Activated CD4-positive, alpha-beta memory T cell treated with anti-CD3 and anti-CD28 coated beads for 36 hours (primary cell): ENCODE measurements at places on chromosomes 2 and 18.

GRCh38 chr2:133438026-133438425 is 130.2 kb downstream of the NCKAP5 start:
- DNase-seq = no peak

DNA sequence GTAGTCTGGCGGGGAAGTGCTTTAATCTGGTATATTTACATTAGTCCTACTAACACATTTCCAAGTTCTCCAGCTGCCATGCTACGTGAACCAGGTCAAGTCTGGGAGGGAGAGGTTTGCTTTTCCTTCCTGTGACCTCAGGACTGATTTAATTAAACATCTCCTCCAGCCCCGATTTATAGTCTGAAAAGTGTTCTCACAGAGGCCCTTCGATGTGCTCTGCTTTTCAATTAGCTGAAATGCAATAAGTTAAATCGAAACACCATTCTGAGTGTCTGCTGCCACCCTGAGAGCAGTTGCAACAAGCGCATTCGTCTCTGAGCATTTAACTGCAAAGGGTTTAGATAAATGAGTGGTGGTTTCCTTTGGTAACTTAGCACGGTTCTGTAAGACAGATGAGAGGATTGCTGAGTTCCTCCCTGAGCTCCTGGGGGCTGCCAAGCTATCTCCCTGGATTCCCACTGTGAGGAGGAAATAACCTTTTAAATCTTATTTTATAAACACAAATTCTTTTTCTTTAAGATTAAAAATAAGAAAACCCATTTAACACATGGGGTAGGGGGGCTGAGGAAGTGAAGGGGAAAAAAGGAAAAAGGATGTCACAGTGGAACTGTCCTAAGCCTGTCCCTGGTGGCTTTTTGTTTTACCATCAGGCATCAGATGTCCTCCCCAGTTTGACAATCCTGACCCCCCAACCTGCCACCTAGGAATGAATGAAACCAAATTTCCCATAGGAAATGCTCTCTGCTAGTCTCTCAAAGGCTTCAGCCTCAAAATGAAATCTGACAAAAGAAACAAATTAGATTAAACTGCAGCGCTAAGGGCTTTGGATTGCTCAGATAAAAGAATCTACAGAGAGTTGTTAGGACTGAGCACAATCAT is 56.5 kb upstream of the CREB1 start:
- DNase-seq = peak; percentile 71

DNA sequence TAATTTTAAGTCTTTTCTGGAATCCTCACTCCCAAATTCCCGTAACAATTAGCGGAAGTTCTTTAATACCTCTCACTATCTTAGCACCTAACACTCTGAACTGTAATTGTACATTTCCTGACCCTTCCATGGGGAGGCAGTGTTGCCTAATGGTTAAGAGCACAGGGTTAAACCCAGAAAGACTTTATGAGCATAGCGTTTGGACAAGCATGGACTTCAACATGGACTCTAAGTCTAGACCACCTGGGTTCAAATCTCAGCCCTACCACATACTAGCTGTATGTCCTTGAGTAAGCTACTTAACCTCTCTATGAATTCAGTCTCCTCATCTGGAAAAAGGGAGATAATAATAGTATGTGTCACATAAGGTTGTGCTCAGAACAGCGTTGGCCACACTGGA is 13.0 kb downstream of the ANTXR1 start:
- DNase-seq = peak; percentile 38

GRCh38 chr2:200763422-200763821 is 48.3 kb upstream of the BZW1 start:
- DNase-seq = no peak

- DNase-seq = no peak
Measured at GRCh38 chr2:227344231-227344630, 19.2 kb downstream of the MFF start.

DNA sequence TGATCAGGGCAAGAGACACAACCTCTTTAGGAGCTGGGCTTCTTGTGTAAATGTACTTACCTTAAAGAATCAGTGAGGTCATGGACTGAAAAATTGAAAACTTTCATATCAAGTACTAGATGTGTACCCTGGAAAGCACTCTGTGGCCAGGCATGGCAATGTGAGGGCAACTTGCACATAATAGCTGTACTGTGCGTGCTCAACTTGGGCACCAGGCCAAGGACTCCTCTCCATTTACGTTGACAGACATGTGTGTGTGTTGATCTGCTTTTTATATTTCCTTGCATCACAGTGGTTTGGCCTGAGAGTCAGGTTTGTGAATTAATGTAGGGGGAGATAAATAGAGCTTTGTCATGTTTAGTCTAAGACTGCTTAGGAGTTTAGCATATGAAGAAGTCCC is 669.5 kb upstream of the REG3G start:
- no peak for DNase-seq

- no peak for DNase-seq
Measured at GRCh38 chr2:71544919-71545571, 91.7 kb downstream of the DYSF start.

- no peak for DNase-seq
Measured at GRCh38 chr18:13125191-13125590, 93.4 kb upstream of the LDLRAD4 start.

DNA sequence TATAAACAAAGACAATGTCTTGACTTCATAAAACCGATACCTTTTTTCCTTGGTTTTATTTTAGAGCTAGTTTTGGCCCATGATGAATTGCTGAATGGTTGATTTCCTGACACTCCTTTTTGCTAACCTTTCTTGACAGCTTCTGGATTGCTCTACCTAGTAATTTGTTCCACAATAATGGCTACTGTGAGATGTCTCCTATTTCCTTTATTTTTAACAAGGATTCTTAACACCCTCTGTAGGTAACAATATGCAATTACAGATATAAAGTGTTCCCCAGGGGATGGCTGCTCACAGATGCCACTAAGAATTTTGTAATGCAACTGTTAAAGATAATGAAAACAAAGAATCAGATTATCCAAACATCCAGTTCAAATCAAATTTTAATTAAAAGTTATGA is 100.8 kb upstream of the ATP5MC3 start:
- no peak for DNase-seq

DNA sequence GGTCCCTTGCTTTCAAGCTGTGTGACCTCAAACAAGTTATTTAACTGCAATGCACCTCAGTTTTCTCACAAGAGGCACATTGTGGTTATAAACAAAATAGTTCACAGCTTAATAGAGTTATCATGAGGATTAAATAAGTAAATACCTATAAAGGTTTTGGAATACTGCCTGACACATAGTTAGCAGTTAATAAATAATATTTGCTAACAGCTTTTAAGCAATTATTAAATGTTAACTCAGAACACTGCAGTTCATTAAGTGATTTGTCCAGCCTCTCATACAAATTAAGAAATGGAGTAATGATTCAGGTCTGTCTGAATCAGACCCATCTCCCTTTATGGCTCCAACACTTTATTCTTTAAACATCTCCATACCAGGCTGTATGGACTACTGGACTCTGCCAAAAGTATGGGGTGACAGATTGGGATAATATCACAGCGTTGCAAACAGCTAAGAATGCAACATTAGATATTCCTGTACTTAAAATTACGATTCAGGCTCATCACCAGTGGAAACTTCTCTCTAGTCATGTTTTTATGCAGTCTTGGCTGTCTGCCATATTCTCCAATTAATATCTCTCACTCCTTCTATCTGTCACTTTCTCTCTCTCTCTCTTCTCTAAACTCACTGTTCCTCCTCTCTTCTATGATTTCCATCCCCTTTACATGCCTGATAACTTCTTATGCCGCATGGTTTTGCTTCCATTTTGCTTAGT is 370.6 kb upstream of the UBE2E3 start:
- DNase-seq = no peak

DNA sequence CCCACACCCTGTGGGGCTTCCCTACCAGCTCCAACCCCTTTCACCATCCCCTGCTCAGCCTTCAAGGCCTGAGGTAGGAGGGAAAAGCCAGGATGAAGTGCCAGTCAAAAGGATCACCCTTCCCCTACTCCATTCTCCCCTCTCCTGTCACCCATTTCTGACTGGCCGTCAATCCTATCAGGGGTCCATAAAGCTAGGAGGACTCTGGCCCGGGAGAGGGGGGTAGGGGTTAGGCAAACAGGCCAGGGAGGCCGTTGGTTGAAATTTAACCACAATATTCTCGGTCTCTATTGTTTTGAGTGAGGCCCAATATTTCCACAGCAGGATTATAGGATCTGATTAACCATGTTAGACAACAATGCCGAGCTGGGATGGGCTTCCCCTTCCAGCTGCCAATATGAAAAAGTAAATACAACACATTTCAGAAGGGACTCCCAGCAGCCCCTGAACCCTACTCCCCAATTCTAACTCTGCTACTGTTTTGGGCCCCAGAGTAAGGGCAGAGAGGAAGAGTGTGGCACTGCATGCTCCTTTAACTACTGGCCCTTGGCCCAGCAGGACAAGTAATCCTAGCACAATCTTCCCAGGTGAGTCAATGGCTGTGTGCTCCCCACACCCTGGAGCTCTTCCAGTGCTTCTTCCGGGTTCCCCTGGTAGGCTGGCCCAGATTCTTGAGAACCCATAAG is 10.6 kb upstream of the IHH start:
- no peak for DNase-seq

- DNase-seq = peak; percentile 17
Measured at GRCh38 chr2:176491172-176491904, 222.1 kb downstream of the MTX2 start.

DNA sequence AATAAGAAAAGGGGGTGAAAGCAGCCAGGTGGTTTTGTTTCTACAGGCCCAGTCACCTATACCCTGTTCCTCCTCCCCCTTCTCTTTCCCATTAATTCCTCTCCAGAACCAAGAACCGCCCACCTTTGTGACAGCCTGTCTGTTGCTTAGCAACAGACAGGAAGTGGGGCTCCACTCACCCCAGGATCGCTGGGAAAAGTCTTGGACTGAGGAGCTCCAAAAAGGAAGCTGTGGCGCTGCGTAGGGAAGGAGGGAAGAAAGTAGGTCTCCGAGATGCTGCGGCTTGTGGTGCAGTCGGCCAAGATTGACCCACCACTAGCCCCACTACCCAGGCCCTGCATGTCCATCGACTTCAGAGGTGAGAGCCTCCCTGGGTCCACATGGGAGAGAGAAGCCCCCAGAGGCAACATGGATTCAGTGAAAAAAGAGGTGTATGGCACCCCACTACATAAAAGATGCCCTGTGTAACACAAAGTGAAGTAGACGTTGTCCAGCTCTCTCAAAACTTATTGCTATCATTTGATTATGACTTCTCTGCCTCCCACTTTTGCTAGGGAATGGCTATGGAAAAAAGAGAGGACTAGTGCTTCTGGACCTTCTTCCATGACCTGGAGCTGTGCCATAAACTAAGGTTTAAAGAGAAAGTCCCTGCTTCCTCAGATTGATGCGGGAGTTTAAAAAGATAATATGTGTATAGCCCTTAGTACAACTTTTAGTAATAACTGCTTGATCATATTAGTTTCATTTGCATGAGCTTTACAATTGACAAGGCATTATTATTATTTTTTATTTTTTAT is at the start of gene FER1L5:
Gene FER1L5, plus strand, starts transcription at position 201 of the 797 bp plus-strand sequence. Its CDS starts 73 bp downstream, at position 274.
- DNase-seq = no peak

DNA sequence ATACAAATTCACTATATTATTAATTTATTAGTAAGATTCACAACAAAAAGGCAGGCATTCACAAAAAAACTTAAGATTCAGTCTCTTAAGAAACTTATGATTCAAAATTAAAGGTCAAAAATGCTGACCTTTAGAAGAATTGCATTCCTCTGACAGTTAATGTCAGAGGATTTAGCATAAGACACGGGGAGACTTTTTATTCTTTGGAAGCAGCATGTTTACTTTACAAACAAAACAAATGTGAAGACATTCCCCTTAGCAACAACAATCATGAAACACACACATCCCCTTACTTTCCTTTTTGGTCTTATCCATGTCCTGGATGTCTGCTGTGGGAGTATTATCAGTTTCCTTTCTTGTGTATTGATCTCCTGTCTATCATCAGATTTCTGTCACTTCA is 117.1 kb downstream of the RAD51AP2 start:
- DNase-seq = no peak

GRCh38 chr2:42562474-42563144 is 5.8 kb upstream of the MTA3 start:
- no peak for DNase-seq

DNA sequence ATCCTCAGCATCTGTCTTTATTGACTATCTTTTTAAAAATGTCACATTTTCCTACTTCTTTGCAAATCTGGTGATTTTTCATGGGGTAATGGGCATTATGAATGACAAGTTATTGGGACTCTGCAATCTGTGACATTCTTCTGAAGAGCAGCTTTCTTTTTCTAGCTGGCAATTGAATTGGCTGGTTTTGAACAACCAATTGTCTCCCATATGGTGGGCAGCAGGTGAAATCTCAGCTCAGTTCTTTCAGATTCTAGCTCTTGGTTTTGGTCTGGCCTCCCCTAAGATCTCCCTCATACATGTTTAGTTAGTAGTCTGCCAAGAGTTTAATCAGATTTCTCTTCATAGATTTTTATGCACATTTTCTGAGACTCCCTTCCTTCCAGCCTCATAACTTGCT is 107.9 kb upstream of the EPB41L3 start:
- DNase-seq = no peak

DNA sequence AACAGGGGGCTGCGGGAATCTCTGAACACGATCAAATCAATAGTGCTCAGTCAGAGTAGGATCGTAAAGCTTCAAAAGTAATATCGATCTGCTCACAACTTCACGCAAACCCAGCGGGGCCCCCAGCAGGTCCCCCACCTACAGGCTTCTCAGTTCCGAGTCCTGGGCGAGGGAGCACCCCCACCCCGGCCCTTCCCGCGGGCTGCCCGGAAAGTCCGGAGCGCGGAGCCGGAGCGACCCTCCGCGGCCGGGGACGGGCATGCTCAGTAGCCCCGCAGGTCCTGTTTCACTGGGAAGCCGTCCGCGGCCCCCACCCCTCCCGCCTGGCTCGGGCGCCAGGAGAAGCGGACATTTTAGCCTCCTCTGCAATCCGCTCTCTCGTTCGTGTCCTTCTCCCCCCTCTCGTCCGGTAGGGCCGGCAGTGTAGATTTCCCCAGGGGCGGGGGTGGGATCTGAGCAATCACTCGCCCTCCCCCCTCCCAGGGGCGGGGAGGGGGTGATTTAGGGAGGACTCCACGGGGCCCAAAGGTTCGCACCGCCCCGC is 3.3 kb upstream of the SPRED2 start:
- DNase-seq = peak; percentile 61

DNA sequence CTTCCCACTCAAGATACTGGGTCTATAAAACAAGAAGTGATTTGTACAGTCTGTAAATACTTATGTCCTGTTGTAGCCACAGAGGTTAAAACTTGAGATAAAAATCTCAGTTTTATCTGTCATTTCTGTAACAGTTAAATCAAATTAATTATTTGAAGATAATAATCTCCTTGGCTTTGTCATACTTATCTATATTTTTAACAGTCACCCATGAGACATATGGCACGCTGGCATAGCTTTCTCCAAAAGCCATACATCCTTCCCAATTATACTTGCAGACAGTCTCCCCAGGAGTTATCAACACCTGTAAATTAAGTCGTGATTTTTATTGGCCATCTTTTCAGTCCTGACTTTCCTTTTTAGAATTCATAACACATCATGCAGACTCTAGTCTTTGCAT is 68.9 kb upstream of the UNC80 start:
- DNase-seq = no peak

- no peak for DNase-seq
Measured at GRCh38 chr2:177551989-177552421, 159.4 kb downstream of the AGPS start.
